ENCODE measurements at places on chromosomes 2 and 18. TPM values are rescaled to one million over a fixed set of nuclear protein-coding genes. Genes with fewer than 3 reads are reported as not detected.

The CHRNG gene
- total RNA-seq = not detected

The NT5DC4 gene
- not detected for total RNA-seq

The CHRNA1 gene
- not detected for total RNA-seq

The DAPL1 gene
- not detected for total RNA-seq

The KCNF1 gene
- 0.17 TPM for total RNA-seq

The MC2R gene
- total RNA-seq = not detected

The ORC2 gene
- total RNA-seq = 26.1 TPM

The DQX1 gene
- total RNA-seq = not detected

Measured in left ventricle myocardium superior (tissue), 1 donor.